ENCODE measurements at places on chromosomes 7 and 10.
A peak's percentile ranks its signal among the peaks of the same experiment; 100 is the strongest.

DNA sequence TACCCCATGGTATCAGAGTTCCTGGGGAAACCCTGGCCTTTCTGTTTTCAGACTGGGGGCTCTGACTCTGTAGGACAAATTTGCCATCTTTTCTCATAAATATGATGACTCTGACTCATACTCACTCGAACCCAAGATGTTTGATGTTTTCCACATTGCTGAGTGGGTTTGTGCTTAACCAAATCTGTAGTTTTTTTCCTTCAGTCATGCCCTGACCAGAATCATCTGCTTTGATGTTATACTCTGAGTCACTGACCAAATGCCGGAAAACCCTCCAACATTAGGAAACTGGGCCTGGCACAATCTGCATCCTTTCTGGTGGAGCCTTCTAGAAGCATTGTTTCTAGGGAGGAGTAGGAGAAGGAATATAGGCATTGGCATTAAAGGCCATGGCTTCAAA is 118.7 kb downstream of the C10orf105 start:
- DNase-seq = no peak

GRCh38 chr10:79045566-79046175 is 23.1 kb upstream of the ZMIZ1 start:
- no peak for DNase-seq

DNA sequence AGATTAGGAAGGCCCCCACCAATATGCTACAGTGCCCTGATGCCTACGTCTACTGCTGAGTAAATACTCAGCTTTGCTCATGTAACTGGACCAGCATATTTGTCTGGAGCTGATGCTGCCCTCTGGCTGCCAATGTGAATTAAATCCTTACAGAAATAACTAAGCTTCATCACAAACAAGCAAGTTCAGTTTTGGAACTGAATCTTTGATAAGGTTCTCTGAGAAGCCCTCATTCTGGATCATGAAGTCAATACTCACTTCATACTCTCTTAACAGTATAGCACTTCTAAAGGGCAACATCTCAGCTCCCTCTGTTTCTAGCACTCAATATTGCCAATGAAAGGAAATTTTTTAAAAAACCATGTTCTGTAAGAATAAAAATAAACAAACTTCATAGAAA is 246.7 kb downstream of the ETV1 start:
- DNase-seq = no peak

GRCh38 chr7:34425194-34425593 is 232.8 kb upstream of the NPSR1 start:
- no peak for DNase-seq

DNA sequence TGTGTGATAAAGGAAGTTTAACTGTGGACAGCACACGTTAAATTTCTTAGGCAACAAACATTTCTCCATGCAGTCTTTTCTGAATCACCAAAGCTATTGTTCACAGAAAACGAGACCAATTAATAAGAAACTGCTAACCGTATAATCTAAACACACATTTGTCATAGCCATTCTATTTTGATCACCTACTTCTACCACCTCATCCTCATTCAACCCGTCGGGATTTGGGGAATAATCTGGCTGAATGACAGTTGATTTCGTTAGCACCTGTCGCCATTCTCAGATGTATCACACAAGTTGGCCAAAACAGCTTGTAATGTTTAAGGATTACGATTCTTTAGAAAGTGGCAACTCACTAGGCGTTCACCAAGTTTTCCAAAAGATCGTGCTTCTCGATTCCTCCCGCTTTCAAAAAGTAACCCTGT is 1.2 kb downstream of the EZH2 start:
- peak; percentile 3 for DNase-seq

DNA sequence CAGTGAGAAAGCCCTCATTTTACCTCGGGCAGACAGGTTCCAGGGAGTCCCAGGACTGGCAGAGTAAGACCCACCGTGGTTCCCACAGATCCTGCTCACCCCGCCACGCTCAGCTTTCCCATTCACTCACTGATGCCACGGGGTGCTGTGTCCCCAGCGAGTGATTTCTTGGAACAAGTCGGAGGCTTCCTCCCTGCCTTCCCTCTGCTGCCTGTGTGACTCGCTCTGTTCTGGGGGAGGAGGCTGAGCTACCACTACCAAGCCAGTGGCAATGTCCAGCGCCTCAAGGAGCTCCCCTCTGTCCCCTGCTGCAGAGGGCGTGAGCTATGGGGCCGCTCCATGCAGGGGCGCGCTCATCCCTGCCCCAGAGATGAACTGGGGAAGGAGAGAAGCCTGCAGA is 12.6 kb downstream of the IL15RA start:
- DNase-seq = no peak

- DNase-seq = no peak
These were observed 661.9 kb downstream of the SORCS1 start for GRCh38 chr10:106502641-106503040.

Measured in CD4-positive, alpha-beta T cell treated with Interleukin-17A for 4 hours (primary cell).